Mammary epithelial cell (primary cell): ENCODE measurements at places on chromosomes 11 and 22. TPM values are rescaled to one million over a fixed set of nuclear protein-coding genes. Genes with fewer than 3 reads are reported as not detected.

Gene FUT4
- total RNA-seq, result 0.27 and 0.33 TPM in 2 replicates

Gene RTN4RL2
- total RNA-seq, result 0.31 and 0.61 TPM in 2 replicates

Gene CHID1
- total RNA-seq, result 61.7 TPM

Gene VSIG2
- not detected for total RNA-seq

Gene SLN
- not detected for total RNA-seq

Gene CCDC188
- 0.17 TPM for total RNA-seq

Gene LIPT2
- total RNA-seq, result 2.9 and 4.3 TPM in 2 replicates

Gene ESAM
- total RNA-seq, result not detected in 2 replicates

Gene FZD4
- 1.3 TPM for total RNA-seq

Gene NPAS4
- total RNA-seq, result under 0.01 TPM

Gene RNF215
- 21.6 and 24.5 TPM in 2 replicates for total RNA-seq

Gene NLRP10
- 18.0 and 19.5 TPM in 2 replicates for total RNA-seq

Gene SYT12
- 0.16 and 1.2 TPM in 2 replicates for total RNA-seq
